NCI-H187 (cell line): ENCODE measurements at places on chromosomes 6 and 20.

- no peak for DNase-seq
Measured at GRCh38 chr6:29941016-29941415, 1.3 kb upstream of the HLA-A start.

GRCh38 chr6:37635319-37635718, 62.4 kb downstream of the MDGA1 start:
- DNase-seq, result no peak

- DNase-seq, result peak; percentile 74
Measured at GRCh38 chr6:27772261-27773001, 139.8 kb downstream of the OR2B2 start.

DNA sequence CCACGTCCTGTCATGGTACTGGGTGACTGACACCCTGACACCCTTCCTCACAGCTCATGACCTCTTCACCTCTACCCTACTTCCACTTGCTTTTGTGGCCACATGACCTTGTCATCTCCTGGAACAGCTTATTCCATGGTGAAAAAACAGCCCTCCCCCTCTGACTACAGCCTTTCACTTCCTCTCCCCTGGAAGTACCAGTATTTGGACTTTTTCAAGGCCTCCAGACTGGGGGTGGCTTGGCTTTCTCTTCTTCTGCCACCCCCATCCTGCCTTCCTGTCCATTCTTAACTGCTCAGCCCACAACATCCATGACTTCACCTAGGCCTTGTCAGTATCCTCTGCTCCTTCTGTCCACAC, 168.4 kb downstream of the CARMIL1 start:
- no peak for DNase-seq

DNA sequence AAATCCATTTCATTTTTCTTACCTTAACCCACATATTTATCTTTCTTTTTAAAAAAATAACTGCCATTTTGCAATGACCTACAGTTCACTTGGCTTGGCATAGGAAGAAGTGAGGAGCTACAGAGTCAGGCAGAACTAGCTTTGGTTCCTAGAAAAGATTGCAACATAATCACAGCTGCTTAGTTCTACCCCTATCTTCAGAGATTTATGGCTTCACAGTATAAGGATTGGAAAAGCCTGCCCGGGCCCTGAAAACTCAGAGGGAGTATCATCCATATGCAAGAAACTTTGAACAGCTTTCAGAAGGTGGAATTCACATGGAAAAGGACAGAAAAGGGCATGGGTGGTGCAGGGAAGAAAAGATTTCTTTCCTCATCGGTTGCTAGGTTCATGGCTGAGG, 774.3 kb upstream of the CHD6 start:
- no peak for DNase-seq

DNA sequence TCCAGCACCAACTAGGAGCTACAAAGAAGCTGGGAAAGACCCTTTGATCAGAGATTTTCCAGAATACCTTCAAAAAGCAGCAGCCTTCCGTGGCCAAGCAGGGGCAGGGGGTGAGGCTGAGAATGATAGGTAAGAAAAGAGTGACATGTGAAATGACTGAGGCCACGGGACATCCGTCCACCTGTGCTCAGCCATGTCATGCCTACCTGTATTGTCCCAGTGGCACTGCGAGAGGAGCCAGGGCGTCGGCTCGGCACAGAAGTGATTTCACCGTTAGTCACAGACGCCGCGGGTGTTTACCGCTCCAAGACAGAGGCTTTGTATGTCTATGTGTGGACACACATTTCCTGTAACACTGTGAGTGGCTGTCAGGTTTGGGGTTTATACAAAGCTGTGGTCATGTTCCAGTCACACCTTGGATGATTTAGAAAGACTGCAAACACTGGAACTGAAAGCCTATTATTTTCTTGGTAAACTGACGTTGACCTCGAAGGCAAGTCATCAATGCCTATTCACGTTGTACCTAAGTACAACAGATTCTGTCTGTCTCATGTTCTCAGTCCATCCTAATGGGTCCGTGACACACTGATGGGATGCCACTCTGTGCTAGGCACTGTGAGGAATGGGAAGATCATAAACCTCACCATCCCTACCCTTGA, 32.1 kb upstream of the JAG1 start:
- DNase-seq, result no peak

DNA sequence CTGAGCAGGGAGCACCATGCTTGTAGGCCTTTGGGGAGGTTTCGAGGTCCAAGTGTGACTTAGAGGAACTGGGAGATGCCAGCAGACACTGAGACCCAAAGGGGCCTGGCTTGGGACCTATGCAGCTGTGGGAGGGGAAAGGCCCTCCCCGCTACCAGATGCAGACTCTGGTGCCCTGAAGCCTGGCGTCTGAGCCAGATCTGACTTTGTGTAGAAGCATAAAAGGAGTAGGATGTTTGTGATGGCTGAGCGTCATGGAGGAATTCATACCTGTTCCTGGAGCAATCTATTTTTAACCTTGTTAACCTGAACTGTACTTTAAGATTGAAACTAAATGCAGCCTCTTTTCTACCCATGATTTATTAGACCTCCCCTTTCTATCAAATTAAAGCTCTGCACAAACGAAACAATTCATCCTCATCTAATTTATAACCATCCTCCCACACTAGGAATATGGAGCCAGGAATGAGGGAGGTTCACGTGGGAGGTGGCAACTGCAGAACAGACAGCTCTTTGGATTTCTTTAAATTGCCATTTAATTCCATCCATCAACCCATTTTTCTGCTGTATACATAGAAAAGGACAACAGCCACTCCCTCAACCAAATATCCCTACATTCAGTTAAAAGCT, 172.6 kb upstream of the AGPAT4 start:
- DNase-seq, result no peak

DNA sequence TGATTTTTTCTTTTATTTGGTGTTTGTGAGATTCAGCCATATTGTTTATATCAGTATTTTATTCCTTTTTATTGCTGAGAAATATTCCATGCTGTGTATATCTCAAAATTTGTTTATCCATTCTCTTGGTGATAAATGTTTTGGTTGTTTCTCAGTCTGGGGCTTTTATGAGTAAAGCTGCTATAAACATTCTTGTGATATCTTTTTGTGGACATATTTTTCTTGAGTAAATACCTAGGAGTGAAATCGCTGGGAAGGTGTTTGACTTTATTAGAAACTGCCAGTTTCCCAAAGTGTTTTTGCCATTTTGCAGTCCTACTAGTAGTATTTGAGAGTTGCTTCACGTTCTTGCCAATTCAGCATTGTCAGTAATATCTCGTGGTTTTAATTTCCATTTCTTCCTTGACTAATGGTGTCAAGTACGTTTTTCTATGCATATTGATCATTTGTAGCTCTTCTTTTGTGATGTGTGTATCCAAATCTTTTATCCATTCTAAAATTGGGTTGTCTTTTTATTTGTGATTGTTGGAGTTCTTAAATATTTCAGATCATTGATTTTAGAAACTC, 31.1 kb upstream of the DYNLRB1 start:
- DNase-seq, result no peak

- no peak for DNase-seq
Measured at GRCh38 chr20:3038454-3038853, 5.0 kb upstream of the GNRH2 start.

- no peak for DNase-seq
Measured at GRCh38 chr6:41255638-41256246, 27.6 kb downstream of the TREML4 start.

GRCh38 chr6:82331031-82331773, 32.4 kb upstream of the TPBG start:
- DNase-seq, result no peak

DNA sequence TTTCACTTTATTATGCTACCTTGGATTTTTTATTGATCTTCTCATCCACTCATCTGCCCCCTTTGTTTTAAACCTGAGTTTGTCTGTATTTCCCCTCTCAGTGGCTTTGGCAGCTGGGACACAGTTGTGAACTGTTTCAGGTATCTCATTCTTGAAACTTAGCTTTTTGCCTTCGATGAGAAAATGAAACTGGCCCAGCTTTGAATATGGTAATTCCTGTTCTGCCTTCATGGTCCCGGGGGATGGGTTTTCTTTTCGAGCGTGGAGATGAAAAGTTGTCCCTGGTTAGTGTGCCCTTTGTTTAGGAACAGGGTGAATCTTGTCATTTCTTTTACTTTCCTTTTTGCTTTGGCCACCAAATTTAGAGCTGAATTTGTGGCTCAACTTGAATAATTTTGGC, 25.6 kb downstream of the DHX35 start:
- DNase-seq, result no peak

GRCh38 chr20:25011831-25012241, 19.3 kb upstream of the APMAP start:
- DNase-seq, result no peak

DNA sequence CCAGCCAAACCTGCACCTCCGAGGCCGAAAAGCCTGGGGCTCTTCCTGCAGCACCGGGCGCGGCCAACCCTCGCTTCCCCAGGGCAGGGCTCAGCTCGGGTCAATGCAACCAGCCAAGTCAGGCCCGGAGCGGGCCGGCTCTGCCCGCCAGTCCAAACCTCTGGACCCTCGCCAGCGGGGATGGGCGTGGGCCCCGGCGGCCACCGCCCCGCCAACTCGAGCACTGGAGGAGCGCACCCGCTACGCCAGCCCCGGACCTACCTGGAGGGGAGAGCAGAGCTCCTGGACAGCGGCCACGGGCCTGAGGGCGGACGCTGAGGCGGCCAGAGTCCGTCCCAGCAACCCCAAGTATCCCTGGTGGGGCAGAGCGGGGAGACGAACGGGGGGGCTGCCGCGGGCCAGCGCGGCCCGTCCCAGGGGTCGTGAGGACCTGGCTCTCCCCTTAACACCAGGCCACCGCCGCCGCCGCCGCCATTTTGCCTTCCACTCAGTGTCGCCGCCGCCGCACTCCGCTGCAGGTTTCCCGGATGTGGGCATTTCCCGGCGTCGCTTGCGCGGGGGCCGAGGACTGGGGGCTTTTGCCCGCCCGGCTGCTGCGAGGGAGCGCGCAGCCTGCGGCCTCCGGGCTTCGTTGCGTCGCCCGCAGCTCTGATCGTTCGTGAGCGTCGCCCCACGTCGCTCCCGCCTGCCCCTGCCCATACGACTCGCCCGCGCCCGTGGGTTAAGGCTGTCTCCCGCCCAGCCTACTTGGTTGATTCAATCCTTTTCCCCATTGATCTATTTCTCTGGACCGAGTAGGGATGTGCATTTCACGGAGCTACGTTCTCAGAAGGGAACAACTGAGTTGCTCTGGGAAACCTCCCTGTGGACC, at the start of gene LATS1:
TSS of gene LATS1 (minus strand) at position 514 of the 871 bp plus-strand sequence. CDS start 15,975 bp downstream, outside the sequence.
- peak; percentile 78 for DNase-seq

DNA sequence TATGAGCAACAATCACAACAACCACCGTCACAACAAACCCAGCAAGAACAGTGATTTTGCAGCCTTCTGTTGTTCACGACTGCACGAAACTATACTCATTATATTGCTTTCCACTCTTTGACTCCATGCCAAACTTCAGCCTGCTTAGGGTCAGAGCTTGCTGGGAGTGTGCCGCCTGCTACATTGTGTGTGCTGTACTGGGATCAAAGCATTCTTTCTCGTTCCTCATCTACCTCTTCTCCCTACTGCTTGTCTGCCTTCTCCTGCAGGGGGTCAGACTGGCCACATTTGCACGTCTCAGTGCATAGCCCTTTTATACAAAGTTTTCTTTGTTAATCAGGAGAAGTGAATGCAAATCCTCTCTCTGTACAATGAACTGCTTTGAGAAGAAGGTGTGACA, 401.6 kb upstream of the CITED2 start:
- no peak for DNase-seq

GRCh38 chr20:61734733-61735502, 330.8 kb downstream of the TAF4 start:
- no peak for DNase-seq

GRCh38 chr20:57811374-57812020, 101.7 kb upstream of the PMEPA1 start:
- no peak for DNase-seq

DNA sequence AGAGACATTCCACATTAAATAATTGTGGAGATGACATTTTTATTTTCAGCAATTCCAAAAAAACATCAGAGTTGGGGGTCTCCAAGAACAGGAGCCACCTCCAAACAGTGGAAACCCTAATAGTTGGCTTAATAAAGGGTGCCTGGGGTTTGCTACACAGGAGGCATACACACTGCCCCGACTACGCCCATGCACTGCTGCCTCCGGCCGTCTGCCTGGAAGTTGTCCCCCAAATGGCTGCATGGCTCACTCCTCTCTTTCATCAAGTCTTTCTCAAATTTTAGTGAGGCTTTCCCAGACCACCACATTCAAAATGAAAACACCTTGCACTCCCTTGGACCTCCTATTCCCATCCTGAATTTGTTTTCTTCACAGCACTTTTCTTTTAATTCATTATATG, 58.8 kb downstream of the ZMYND8 start:
- no peak for DNase-seq

- DNase-seq, result no peak
Measured at GRCh38 chr6:112061605-112062004, 7.7 kb downstream of the CCN6 start.

DNA sequence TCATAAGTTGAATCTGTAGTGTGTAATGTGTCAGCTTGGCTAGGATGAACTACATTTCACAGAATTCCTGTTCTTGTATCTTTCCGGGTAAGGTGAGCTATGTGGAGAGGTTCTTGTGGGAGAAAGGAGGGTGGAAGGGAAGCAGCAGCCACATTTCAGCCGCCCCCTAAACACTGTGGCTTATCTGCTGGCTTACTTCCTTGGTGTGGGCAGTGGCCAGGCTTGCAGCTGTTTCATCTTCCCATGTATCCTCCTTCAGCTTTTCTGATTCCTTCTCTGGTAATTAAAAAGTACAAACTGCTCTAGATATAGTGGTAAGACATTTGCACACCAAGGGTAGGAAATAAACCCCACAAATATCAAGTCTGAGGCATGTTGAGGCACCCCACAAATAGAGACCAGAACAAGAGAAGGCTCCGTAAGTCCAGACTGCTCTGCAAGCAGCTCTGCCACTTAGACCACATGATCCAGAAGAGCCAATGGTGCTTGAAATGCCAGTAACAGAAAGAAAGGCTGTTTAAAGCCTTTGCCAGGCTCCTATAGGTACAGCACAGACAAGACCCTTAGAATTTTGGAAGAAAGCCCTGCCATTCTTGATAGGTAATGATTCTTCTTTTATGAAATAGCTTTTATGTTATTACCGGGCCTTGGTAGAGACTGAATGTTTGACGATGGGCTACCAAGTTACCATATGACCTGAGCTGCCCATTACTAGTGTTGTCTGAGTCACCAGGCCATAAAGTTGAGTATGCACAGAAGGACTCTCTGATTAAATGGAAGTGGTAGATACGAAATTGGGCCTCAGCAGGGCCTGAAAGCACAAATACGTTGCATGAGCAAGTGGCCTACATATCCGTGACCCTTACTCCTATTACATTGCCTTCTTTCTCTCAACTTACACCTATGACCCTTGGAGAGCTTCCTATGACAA, 215.0 kb upstream of the SGK1 start:
- DNase-seq, result no peak

GRCh38 chr6:94548201-94548600, 1029.1 kb upstream of the MANEA start:
- DNase-seq, result no peak

DNA sequence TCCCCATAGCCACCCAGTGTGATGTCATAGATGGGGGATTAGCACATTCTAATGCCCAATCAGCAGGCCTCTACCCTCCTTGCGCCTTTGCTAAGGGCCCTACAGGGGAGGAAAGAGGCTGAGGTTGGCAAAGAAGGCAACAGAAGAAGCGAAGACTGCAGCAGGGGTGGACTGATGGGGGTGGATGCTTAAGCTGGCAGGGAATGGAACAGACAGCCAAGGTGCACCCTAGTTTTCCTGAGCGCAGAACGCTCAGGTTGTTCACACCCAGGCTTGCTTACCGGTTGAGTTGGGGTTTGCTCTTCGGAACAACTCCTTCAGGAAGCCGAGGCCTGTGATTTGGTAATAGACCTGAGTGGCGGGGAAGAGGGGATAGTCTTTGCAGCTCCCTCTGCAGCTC, 12.7 kb downstream of the MRPS18A start:
- DNase-seq, result no peak
